ENCODE measurements at places on chromosomes 16 and 17.

GRCh38 chr17:72408641-72409040, 287.8 kb downstream of the SOX9 start:
- no peak for DNase-seq

GRCh38 chr17:47621293-47622179, 28.2 kb upstream of the KPNB1 start:
- no peak for DNase-seq

GRCh38 chr17:75872434-75873351, 5.7 kb downstream of the TRIM47 start:
- DNase-seq: no peak

- peak; percentile 69 for DNase-seq
These were observed 273.4 kb downstream of the HAPSTR1 start for GRCh38 chr16:9364721-9365369.

DNA sequence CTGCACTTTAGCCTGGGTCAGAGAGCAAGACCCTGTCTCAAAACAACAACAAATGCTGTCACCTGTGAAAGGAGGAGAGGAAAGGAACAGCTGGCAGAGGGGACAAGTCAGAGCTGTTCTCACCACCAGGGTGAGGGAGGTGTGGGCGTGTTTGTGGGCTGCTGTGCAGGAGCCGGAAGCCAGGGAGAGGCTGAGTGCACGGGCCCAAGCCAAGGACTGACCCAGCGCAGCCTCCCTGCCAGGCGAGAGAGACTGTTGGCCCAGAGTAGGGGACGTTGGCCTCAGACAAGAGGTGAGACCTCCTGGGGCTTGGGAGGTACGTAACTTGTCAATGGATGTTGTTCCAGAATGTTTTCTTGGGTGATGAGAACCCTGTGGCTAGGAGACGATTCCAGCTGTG, 10.7 kb downstream of the SPNS2 start:
- no peak for DNase-seq

GRCh38 chr17:48163809-48164208, 56.2 kb downstream of the SNX11 start:
- no peak for DNase-seq

- no peak for DNase-seq
These were observed 98.9 kb upstream of the NLRP1 start for GRCh38 chr17:5683241-5683640.

- DNase-seq: no peak
These were observed 68.4 kb downstream of the SOCS1 start for GRCh38 chr16:11187522-11188023.
